Right ventricle myocardium superior (tissue), 1 donor: ENCODE measurements at places on chromosomes 2 and 18.

DNA sequence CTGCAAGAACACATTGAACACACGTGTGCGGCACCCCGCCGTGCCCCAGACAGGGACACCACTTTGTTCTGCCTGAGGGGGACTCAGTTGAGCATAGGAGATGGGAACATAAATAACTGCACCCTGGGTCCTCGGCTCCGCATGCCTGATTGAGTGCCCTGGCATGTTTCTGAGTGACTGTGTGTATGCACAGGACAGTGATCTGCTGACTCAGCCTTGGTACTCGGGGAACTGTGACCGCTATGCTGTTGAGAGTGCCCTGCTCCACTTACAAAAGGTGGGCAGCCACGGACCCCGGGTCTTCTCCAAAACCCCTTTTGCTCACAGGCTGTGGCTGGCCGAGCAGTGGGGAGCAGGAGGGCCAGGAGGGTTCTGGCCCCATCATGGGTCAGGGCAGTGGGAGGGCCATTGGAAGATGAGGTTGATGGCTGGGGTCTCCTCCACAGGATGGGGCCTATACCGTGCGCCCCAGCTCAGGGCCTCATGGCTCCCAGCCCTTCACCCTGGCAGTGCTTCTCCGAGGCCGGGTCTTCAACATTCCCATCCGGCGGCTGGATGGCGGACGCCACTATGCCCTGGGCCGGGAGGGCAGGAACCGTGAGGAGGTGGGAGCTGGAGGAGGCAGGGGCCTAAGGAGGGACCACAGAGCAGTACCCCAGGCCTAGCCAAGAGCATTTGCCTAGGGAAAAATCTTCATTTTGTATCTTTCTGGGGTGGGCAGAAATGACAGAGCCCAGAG, 16.9 kb downstream of the SH2D6 start:
- no peak for DNase-seq

GRCh38 chr2:178806543-178806942, 680 bp downstream of the TTN start:
- DNase-seq = no peak

DNA sequence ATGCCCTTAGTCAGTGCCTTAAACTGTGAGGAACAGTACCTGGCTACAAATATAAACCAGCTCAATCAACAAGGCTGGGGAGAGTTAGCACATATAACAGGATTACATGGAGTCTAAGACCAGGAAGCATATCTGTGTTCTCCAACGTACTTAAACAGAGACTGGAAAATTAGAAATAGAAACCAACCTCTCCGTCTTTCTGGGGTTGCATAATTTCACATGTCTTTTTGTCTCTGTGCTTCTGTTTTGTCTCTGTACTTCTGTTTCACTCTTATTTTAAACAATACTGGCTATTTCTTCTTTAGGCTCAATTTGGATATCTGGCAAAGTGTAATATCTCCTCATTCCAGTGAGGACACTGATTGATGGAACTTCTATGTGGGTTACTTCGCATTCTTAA, 749.0 kb upstream of the ZEB2 start:
- no peak for DNase-seq

- no peak for DNase-seq
Measured at GRCh38 chr2:238064376-238064775, 3.6 kb downstream of the SCLY start.

DNA sequence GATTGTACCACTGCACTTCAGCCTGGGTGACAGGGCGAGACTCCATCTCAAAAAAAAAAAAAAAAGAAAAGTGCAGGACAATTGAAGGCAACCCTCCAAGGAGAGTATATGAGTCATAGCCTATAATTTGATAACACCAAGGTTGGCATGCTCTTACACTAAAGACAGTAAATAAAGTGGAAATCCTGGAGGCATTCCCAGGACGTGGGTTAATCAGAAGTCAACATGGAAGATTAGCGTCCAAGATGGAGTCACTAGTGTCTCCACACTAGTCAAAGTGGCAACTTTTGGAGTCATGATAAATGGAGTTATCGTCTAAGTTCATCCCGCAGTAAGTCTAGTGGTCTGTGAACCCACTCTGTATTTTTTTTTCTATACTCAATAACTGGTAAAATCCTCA, 21.2 kb upstream of the UGGT1 start:
- no peak for DNase-seq

DNA sequence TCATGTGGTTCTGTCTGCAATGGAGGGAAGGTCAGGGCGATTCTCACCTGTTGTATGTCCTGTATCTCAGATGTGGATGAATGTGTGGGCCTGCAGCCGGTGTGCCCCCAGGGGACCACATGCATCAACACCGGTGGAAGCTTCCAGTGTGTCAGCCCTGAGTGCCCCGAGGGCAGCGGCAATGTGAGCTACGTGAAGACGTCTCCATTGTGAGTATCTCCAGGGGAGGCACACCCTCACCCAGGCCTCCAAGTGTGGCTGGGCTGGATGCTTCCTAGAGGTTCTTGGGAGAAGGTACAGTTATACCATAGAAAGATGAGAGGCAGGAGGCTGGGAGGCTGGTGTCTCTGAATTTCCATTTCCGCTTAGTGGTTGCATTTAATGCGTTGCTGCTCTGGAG, 46.9 kb downstream of the FBLN7 start:
- DNase-seq = no peak

GRCh38 chr2:174952607-174953006, 52.6 kb downstream of the CHN1 start:
- DNase-seq = no peak

GRCh38 chr2:220394433-220394832, 767.0 kb downstream of the SLC4A3 start:
- DNase-seq = peak; percentile 42

GRCh38 chr2:106812383-106812782, 73.6 kb downstream of the ST6GAL2 start:
- no peak for DNase-seq

GRCh38 chr18:45232061-45232460, 383.2 kb upstream of the SLC14A2 start:
- DNase-seq = no peak

DNA sequence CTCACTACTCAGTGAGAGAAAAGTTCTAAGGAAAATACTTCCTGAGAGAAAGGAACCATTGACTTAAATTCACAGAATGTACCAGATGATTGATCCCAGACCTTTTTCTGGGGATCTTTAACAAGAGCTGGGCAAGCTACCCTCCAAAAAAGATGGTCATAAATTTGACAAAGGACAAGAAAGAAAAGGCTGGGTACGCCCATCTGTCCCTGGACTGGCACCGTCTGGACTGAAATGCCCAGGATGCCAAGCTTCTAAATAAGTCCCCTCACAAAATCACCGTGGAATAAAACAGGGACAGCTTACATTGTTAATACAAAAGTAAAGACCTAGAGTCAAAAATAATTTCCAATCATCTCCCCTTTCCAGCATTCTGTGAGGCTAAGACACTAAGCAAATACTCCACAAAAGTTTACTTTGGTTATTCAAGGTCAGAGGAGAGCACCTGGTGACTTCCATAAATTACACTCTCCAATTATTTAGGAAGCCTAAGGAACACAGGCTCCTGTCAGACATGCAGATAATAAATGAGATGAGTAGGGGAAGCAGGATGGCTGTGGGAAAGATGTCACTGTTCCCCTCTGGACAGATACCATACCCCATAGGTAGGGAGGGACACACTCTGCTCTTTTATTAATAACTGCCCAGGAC, 69.9 kb downstream of the UXS1 start:
- no peak for DNase-seq

DNA sequence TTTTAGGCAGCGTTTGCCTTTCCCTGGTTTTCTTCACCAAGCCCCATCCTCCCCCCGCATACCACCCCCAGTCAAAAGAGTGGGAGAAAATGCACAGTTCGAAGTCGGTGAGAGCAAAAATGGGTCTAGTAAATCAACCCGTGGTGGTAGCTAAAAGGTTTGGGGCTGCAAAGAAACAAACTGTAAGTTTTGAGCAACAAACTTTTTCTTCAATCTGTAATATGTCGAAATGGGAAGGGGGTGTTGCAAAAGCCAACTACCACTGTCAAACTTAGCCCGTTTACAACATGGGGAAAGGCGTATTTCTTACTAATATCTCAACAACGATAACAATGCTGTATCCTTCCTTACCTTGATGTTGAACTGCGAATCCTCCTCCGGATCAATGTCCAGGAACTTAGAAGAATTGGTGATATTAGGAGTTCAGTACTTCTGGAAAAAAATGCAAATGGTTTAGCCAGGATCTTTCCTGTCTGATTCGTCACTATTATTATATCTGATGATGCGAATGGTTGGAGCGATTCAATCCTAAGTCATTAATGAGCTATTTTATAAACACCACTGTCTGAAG, 2.4 kb upstream of the SATB2 start:
- DNase-seq = no peak

DNA sequence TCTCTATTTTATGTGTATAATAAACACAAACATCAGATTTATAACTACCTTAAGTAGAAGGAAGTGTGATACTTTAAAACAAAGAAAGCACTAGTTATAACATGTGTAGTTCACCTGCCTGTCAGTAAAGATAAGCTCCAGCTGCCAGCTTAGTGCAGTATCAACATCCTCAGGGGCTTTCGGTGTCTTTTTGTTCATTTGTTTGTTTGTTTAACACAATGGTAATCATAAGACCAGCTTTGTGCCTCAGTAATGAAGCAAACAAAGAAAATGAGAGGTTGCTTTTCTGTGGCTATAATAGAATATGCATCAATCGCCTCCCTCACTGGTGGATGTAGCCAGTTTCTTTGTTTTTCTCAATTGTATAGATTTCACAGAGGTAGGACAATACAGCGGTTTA, 1499.0 kb upstream of the TMEFF2 start:
- DNase-seq = no peak

- DNase-seq = no peak
Measured at GRCh38 chr2:220744861-220745260, 827.2 kb downstream of the EPHA4 start.

DNA sequence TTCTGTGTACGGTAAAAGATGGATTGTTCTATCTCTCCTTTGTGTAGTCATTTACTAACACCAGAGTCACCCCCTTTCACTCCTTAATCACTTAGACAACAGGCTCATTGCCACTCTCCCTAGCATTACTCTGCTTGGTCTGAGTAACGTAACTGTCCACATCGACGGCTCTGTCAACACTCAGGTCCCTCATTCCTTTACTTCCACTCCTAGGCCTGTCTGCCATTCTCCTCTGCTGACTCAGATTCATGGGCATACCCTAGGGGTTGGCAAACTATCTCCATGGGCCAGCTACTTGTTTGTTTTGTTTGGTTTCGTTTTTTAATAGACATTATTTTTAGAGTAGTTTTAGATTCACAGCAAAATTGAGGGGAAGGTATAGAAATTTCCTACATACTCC, 243.9 kb downstream of the NR4A2 start:
- no peak for DNase-seq

- DNase-seq = no peak
Measured at GRCh38 chr2:69494126-69494525, 56.9 kb upstream of the NFU1 start.

DNA sequence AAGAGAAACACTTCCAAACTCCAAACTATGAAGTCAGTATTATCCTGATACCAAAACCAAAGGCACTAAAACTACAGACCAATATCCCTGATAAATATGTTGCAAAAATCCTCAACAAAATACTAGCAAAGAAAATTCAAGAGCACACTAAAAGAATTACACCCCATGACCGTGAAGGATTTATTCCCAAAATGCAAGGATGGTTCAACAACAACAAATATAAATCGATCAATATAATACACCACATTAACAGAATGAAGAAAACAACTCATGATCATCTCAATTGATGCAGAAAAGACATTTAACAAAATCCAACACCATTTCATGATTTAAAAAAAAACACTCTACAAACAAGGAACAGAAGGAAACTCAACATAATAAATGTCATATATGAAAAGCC, 50.5 kb downstream of the IWS1 start:
- DNase-seq = no peak

- no peak for DNase-seq
Measured at GRCh38 chr2:2686222-2686621, 355.1 kb upstream of the MYT1L start.

- DNase-seq = no peak
Measured at GRCh38 chr2:54603357-54603756, 120.1 kb upstream of the EML6 start.

GRCh38 chr2:218030409-218031195, 27.8 kb upstream of the TNS1 start:
- DNase-seq = no peak

DNA sequence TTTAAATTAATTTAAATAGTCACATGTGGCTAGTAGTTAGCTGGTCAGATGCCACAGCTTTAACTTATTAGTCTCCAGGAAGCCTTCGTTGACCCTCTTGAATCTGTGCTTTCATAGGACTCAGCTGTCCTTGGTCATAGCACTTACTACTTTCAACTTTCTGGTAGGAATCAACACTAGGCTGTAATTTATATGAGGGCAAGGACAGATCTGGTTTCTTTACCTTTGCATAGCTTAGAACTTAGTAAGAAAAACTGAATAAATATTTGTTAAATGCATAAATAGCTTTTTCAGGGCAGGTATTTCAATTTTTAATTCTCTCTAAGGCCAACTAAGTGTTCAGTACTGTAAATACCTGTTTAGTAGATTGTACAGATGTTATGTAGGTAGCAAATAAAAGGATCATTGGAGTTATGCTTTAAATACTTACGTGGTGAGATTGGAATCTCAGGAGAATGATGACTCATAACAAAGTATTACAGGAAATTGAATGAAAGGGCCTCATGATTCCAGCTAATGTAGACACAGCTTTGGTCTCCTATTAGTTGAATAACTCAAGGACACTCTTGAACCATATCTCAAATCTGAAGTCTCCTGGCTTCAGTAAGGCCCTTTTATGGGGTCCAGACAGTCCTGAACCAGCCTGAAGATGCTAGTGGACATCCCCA, 2.6 kb downstream of the CLIP4 start:
- no peak for DNase-seq

GRCh38 chr2:217868911-217869334, 133.9 kb downstream of the TNS1 start:
- DNase-seq = no peak

- no peak for DNase-seq
Measured at GRCh38 chr2:72983500-72984161, 66.3 kb downstream of the EMX1 start.

DNA sequence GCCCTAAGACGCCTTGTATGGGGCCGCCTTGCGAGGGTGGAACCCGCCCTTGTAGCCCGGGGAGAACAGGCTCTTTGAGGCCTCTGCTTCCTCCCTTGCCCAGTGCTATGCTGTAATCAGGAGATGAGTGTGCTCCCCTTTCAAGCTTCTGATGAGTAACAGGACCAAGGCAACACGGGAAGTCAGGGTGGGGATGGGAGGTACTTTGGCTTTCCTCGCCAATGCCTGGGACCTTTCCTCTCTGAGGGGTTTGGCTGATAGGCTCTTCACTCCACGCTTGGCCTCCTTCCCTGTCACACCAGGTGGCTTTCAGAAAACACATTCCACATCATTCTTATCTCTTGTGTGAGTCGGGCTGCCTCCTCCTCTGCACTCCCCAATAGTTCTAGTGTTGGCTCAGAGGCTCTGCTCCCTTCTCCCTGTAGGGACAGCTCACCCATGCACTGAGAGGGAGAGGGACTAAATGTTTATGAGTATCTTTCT, 223.7 kb upstream of the TRIB2 start:
- no peak for DNase-seq

DNA sequence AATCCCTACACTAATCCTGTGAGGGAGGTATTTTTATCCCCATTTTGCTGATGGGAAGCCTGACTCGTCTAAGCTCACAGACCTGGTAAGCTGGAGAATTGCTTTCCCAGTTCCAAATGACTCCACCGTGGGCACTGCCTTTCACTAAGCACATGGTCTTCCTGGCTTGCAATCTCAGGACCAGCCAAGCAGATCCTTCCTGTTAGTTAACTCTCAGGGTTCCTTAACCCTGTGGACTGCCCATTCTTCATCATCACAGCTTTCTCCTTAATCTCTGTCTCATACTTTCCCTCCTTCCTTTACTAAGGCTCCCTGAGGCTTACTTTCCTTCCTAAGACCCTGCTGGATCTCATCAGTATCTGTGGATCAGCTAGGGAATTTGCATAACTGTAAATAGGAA, 122.2 kb upstream of the ZEB2 start:
- DNase-seq = no peak
